ENCODE measurements at places on chromosomes 1 and 21. TPM values are rescaled to one million over a fixed set of nuclear protein-coding genes. Genes with fewer than 3 reads are reported as not detected.

GRCh38 chr1:25051504-25051903 is 121.4 kb upstream of the RUNX3 start:
- DNase-seq = no peak

DNA sequence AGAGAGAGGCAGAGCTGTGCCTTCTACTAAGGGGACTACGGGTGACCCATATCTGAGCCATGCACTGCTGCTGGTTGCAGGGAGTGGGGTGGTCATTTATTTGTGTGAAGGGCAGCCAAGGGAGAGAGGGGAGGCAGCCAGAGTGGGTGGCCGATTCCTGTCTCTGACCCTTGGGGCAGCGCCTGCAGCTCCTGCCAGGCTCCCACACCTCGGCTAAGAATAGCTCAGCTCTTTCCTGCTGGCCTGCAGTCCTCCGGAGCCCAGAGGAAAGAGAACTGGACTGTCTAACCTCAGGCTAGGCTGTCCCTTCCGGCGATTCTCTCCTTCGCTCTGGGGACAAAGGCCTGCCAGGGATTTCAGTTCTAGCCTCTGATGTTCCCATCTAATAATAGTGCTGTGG is 11.6 kb upstream of the CD34 start:
- DNase-seq = no peak

DNA sequence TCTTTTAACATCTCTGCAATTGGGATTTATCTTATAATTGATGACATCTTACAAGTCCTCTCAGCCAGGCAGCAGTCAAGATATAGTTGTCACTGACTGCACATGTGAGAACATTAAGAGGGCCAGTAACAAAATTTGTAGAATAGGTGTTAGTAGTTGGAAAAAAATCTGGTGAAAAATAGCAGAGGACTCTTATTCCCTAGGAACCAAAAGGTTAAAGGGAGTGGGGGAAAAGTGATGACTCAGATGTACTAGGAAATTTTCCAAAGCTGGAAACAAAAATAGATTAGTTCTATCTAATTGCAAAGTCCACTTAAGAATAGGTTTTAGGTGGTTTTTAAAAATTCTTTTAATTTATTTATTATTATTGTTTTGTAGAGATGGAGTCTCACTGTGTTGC is 3.6 kb downstream of the NUP210L start:
- no peak for DNase-seq

DNA sequence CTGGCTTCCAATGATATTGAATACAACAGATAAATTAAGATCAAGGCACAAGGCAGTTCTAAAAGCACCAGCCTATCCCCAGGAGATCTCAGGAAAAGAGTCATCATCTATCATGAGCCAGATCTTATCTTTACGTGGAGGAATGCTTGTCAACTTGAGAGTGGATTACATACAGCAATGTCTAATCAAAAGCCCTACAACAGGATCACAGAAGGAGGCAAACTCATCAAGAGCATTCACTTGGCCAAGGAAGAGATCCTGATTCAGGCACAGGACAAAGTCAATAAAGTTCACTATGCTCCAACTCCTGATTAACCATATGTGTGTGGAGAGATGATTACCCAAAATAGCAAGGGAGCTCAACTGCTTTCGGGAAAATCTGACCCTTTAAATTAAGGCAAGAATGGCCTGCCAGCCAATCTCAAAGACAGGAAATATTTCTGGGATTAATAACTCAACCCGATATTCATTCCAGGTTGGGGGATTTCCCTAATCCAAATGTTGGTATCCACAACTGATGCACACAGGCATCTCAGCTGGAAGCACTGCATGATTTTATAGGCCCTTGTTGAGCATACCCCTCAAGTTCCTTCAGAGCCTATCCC is 33.7 kb downstream of the TBX15 start:
- no peak for DNase-seq

GRCh38 chr1:26277719-26278118 is 2.2 kb upstream of the SH3BGRL3 start:
- no peak for DNase-seq

DNA sequence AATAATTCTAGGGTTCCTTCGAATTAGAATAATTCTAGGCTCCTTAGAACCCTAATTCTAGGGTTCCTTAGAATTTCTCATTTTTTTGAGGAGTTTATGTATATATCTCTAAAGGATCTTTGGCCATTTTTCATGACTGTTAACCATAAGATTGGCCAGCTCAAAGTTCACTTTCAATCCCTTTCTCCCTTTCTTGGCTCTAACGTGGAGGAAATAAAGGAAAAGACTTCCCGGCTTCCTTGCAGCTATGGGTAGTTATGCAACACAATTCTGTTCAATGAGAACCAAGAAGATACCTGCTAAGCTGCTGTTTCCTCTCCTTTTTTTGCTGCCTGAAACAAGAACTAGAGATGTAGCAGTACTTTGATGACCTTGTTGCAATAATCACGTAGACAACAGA is 27.2 kb downstream of the SLC35A3 start:
- no peak for DNase-seq

DNA sequence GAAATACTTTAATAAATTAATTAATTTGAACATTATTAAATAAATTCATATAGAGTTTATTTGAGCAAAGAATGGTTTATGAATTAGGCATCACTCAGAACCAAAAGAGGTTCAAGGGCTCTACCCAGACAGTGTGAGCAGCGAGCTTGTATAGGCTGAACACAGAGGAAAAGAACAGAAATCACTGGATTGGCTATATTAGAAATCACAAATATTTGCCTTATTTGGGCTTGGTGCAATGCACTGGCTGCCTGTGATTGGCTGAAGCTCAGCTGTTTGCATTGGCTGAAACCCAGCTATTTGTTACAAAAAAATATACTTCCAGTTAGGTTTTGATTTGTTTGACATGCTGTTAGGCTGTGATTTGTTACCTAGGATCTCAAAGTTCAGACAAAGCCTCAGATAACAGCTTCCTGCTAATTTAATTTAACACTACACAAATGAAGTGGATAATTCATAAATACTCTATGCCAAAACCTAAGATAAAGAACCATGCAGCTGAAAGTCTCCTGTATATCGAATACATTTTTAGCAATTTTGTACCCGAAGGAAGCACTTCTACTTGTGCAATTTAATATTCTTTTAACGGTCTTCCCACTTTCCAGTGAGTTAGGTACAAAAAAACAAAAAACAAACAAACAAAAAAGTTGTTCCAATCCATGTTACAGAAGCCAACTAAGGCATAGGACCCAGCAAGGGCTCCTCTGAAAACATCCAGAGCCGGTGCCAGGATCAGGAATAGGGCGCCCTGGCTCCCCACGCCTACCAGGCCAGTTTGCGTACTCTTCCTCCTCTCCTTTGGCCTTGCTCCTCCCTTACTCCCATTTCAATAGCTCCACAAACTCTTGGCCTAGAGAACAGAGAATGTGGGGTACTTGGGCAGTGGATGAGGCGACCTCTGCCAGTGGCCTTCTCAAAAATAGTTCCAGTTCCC is 179.1 kb downstream of the DUSP10 start:
- no peak for DNase-seq

DNA sequence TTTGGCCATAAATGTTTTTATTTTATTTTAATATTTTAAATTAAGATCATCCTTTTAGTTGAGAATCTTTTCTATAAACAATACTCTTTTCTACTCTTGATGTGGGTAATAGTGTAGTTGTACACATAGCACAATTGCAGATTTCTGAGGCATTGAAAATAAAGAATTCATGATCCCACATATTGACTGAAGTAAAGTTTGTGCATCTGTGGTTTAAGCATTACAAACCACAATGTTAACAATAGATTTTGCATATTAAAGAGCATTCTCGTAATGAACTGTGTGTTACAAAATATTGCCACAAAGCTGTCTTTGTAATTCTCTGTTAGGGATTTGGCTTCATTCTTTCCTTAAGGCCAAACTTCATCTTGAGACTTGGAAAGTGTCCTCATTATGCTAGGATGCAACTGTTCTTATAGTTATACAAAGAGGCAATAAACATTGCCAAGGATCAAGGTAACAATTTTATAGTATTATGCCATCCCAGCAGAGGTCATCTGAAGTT is 256.8 kb downstream of the OLFM3 start:
- no peak for DNase-seq

DNA sequence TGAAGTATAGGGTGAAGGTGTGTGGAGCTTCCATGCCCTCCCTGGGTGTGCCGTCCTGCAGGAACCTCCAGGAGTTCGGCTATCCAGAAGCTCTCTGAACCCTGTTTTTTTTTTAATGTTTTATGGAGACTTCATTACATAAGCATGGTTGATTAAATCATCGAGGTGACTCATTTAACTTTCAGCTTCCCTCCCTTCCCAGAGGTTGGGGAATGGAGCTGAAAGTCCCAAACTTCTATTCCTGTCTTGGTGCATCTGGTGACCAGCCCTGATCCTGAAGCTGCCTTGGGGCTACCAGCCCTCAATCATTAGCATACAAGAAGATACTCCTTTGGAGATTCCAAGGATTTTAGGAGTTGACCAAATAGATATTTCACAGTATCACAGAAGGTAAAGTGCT is 9.5 kb downstream of the RRP15 start:
- no peak for DNase-seq

GRCh38 chr1:209513226-209513625 is 70.3 kb upstream of the CAMK1G start:
- DNase-seq = no peak

GRCh38 chr21:44940116-44940631 is 345 bp downstream of the SLX9 start:
- no peak for DNase-seq

GRCh38 chr1:182666706-182667105 is 17.7 kb downstream of the RGS8 start:
- no peak for DNase-seq

DNA sequence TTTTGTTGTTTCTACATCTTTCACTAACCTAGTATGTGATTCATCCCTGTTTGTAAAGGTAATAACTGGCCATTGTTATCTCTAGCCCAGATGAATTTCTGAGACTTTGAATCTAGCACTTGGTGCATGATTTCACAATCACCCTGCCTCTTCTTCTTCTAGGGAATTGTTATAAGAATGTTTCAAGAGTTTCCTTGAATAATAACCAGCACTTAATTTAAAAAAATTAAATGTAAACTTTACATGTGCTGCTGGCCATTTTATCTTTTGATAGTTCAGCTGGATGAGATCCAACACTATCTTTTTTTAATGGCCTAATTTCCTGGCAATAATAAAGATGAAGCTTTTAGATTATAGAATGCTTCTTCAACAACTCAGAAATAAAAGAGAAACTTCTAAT is 31.8 kb downstream of the UBE2U start:
- no peak for DNase-seq

DNA sequence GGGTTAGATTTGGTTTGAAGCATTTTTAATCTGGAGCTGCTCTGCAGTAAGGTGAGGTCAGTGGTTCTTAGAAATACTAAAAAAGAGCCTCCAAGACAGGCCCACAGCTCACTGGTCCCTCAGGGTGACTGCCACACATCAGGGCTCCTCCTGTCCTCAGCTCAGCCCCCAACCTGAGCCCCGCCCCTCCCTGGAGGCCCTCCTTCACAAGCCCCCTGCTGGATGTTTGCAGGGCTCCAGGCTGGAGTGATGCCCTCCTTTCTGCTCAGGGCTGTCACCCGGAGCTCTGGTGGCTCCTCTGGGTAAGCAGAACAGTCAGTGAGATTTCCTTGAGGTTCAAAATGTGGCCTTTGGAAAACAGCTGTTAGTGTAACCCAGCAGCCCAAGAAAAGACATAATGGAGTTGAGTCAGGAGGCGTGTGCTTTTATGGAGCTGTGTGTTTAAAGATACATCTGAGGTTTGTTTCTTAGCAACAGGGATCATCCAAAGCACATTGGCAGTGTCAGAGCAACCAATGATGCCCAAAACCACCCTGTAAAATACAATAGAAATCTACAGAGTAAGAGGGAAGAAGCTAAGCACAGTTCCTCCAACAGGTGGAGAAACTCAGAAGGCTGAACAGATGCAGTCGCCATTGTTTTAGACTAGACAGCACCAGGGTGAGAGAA is 21.4 kb downstream of the STUM start:
- no peak for DNase-seq

- DNase-seq = no peak
Observed at GRCh38 chr21:42389449-42389835, 6.4 kb downstream of the TMPRSS3 start.

GRCh38 chr1:25906644-25907300 is 553 bp upstream of the STMN1 start:
- peak; percentile 90 for DNase-seq

DNA sequence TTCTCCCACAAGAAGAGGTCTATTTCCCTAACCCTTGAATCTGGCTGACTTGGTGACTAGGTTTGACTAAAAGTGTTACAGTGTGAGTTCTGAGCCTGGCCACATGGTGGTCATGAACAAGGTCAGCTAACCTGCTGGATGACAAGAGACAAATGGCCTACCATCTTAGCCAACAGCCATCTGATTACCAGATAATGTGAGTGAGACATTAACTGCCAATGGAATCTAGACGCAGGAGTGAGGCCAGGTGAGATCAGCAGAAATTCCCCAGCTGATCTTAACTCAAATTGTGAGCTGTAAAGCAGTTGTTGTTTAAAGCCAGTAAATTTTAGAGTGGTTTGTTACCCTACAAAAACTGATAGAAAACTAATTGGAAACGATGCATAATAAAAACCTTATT is 320.0 kb downstream of the BRINP2 start:
- DNase-seq = no peak

DNA sequence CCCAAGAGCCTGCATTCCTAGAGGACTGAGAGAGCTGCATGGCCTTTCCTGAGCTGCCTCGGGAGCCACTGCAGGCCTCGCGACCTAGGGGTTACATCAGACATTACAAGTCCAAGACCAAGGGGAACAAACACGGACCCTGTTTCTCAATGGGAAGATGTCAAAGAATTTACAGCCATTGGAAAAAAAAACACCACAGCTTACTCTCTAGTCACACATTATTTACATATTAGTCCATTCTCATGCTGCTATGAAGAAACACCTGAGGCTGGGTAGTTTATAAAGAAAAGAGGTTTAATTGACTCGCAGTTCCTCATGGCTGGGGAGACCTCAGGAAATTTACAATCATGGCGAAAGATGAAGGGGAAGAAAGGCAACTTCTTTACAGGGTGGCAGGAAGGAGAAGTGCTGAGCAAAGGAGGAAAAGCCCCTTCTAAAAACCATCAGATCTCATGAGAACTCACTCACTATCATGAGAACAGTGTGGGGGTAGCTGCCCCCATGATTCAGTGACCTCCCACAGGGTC is 8.4 kb upstream of the PRMT2 start:
- no peak for DNase-seq

The MRPS14 gene
- total RNA-seq = 6.4 TPM

The PERM1 gene
- total RNA-seq = 0.17 TPM

The NTNG1 gene
- 8.1 TPM for total RNA-seq

The CLDN17 gene
- total RNA-seq = not detected

The GPR3 gene
- total RNA-seq = 1.1 TPM

The EFHD2 gene
- total RNA-seq = 47.2 TPM

The FBLIM1 gene
- total RNA-seq = 41.7 TPM

The CLCA1 gene
- not detected for total RNA-seq
